ENCODE measurements at places on chromosomes 2 and 18.
A peak's percentile ranks its signal among the peaks of the same experiment; 100 is the strongest.

- no peak for DNase-seq
These were observed 13.1 kb upstream of the SATB2 start for GRCh38 chr2:199470672-199471442.

GRCh38 chr18:47898055-47898454, 32.4 kb downstream of the SMAD2 start:
- no peak for DNase-seq

DNA sequence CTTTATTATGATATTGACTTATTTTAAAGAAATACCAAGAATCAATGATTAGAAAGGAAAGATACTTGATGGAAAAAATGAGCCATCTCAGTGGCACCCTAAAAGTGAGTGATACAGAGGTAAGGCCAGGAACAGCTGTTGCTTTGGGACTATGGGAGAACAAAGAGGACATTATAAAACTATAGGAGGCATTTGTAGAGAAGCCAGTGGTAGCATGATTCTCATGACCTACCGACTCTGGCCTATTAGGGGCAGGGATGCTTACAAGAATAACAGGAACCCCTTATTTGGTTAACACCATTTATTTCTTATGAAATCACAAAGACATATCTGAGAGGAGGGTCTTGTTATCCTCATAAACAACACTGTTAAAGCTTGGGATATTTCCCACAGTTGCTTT, 162.2 kb downstream of the RIT2 start:
- DNase-seq, result no peak

DNA sequence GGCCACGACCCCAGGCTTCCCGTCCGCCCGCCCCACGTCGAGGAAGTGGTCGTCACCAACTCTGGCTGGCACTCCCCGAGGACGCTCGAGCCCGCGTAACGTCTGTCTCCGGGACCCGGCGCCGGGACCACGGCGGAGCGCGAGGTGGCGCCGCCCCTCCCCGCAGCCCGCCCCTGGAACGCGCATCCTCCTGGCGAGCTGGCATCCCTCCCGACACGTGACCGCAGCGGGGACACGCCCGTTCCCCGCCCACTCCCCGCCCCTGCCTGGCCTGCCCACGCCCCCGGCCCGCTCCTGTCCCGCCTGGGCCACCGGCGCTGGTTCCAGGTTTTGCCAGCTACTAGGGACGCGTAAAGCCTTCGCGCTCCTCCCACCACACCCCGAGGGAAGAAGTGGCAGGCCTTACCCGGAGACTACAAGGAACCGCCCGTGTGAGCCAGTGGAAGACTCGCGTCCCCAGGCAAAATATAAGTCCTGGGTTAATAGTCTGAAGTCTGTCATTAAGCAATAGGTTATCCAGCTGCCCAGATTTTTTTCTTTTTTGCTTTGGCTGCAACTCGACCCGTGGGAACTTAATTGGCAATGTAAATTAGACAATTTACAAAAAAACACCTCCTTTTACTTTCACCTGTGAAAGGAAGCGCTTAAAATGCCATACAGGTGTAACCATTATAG, at the start of gene OSBPL1A:
Gene OSBPL1A, minus strand, starts transcription at position 131 of the 675 bp plus-strand sequence. CDS start 20,291 bp downstream, outside the sequence.
- peak; percentile 88 for DNase-seq

DNA sequence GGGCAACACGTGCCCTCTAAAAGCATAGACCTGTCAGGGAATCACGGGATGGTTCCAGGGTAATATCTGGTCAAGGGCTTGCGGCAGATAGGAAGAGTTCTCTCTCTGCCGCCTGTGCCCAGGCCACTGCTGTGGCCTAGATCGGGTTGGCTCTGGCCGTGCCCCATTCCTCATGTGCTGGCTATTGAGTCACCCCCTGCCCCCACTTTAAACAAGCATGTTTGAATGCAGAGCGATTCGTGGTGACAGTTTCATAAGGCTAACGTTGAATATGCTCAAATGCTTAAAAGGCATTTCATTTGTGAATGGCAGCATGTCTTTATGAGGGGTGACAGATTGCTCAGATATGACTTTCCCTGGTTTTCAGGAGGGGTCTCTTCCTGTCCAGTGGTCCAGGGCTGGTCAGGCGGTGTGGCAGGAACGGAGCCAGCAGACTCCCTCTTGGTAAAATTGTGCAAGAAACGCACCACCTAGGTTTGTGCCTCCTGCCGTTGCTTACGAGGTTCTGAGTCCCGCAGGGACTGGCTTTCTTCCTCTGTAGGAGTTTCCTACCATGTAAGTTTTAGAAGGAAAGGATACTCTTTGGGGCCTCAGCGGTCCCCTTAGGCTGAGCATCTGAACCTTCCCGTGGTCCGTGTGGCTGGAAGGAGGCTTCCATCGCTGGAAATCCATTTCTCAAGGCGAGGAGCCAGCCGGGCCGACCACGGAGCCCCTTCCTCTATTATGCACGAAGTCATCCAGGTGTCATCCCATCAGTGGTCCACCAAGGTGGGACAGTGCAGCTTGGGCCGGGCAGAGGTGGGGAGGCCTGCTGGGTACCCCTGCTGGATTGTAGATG, 50.2 kb downstream of the AGAP1 start:
- DNase-seq, result no peak
